ENCODE measurements at places on chromosomes 11 and 22.

DNA sequence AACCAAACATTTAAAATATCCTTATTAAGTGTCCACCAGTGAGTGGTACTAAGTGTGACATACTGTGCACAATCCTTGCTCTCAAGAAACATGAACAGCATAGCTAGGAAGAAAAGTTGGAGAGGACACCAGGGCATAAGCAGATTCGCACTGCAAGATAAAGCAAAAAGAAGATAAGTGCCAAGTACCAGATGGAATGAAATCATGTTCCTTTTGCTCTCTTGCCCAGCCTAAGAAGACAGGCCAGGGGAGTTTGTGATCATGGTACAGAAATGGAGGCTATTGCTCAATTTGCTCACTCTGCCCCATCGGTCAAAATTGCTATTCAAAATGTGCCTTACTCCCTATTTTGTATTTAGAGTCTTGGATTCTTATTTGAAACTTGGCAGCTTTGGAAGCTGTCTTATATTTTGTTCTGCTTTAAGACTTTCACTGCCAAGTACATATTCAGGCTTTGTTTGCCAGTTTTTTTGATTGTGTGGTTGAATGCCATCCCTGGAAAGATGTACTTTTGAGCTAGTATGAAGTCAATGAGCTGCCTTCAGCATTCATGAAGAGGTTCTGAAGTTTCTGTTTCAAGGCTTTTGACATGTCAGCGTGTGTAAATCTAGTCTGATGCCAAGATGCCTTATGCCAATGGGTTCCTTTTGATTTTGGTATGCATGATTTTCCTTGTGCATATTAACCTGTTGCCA lies 90.3 kb downstream of the PAX6 start:
- no peak for DNase-seq

GRCh38 chr11:8310743-8311298 lies 47.1 kb upstream of the LMO1 start:
- DNase-seq = no peak

GRCh38 chr11:67486481-67487195 lies 3.8 kb downstream of the AIP start:
- DNase-seq = no peak

GRCh38 chr11:359181-359714 lies 10.1 kb upstream of the B4GALNT4 start:
- DNase-seq = no peak

DNA sequence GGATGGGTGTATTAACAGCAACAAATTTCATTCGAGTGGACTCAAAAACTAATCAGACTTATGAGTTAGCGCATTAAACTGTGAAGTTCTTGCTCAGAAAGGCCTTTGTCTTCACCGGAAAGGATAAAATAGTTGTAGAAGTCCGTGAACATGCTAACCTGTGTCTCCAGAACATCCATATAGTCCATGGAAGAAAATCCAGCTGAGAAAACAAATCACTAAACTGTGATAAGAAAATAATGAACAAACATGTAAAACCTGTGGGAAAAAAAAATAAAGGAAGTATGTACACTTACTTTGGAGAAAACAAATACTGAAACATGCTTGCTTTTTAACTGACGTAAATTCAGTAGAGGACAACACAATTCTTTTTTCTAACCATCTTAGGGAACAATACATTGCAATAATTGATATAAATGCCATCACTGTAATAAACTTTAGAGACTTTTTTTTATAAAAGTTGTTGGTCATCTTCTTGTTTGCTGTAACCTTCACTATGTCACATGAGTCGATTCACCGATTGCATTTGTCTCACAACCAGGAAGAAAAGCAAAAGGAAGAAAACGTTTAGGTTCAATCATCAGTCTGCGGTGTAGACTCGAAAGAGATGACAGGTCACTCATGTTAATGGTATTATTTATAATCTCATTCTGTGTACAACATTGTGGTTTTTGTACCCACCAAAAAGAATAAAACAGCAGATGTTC lies 41.9 kb downstream of the MSANTD4 start:
- no peak for DNase-seq

All from erythroblast (primary cell).